ENCODE measurements at places on chromosomes 1 and 21.

DNA sequence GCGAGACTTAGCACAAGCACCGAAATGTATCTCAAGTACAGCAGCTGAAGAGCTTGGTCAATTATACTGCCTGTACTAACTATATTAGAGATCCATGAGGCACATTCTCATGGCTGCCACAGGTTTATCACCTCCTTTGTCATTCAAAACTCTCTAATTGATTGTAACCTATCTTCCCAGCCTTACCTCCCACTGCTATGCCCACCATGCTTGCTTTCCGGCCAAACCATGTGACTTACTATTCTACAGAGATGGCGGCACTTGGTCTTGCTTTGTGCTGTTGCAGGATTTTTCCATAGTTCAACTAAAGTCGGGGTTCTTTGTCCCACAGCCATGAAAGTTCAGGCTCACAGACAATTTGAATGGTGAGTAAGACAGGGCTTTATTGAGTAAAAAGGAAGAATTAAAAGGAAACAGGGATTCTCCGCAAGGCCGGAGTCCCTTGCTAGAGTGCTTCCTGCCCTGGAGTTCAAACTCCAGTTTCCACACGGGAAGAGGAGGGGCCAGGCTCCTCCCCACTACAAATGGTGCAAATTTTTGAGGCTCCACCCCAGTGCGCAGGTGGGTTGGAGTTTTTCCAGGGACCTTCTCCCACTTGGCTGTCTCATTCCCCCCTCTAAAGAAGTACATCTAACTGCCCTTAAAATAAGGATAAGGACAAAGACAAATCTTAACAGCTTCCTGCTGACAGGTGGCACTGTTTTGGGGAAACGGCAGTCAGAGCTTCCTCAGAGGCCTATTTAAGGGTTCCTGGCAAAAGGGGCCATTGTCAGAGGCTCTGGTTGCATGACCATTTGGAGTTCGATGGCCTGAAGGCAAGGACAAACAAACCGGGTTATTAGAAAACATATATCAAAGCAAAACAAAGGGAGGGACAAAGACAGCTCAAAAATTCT, 28.7 kb downstream of the FMO2 start:
- DNase-seq = no peak

GRCh38 chr1:119732465-119733168, 20.9 kb downstream of the PHGDH start:
- no peak for DNase-seq

- no peak for DNase-seq
Observed at GRCh38 chr1:54284781-54285529, 85.0 kb downstream of the MRPL37 start.

- DNase-seq = no peak
Observed at GRCh38 chr1:90045853-90046563, 51.1 kb downstream of the ZNF326 start.

- DNase-seq = no peak
Observed at GRCh38 chr1:28755701-28756100, 19.0 kb downstream of the YTHDF2 start.

DNA sequence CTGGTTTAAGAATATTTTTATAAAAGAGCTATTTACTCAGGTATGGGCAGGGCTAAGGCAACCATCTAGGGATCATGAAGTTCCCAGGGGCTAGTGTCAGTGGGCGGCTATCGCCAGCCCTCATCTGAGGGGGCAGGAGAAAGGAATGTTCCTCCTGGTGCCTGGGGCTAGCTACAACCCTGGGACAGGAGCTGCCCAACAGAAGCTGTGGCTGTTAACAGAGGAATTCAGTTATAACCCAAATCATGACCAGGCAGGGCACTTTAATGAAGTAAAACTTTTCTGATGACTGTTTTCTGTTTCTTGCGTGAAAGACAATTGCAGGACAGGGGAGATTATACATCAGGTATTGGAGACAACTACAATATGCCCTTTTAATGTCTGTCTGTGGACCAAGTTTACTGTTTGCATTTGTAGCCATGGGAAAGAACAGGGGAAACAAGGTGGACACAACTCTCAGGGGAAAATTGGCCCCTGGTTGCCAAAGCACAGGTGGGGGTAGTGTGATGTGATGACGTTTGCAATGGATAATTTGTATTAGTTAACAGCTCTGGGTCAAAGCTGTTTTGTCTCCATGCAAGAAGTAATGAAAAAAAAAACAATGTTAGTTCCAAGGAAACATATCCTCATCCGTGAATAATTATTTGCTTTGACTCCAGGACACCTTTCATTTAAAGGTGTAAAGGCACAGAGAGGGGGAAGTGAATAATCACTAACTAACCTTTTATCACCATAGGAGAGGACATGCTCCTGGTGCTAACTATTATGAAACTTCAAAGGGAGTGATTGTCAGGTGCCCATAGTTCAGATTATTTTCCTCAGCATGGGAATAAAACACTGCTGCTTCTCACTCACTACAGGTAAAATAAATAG, 105.2 kb downstream of the TSEN15 start:
- DNase-seq = no peak

GRCh38 chr1:100215101-100215500, 34.5 kb downstream of the DBT start:
- no peak for DNase-seq

DNA sequence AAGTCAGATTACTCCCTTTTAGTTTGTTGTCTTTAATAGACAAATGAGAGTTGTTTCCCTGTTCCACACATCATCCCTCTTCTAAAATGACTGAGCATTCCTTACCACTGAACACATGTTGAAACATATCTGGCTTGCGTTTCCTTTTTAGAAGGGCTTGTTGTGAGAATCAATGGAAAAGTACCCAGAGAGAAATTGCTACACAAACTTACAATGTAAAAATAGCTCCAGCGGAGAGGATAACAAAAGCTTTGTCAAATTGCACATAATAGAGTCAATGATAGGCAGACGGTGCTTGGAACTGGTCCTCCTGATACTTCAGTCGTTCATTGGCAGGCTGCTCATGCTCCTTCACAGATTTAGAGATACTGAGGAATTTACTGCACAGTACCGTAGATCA, 123.9 kb downstream of the CYYR1 start:
- DNase-seq = no peak

GRCh38 chr1:96845464-96845863, 123.9 kb downstream of the PTBP2 start:
- DNase-seq = no peak

DNA sequence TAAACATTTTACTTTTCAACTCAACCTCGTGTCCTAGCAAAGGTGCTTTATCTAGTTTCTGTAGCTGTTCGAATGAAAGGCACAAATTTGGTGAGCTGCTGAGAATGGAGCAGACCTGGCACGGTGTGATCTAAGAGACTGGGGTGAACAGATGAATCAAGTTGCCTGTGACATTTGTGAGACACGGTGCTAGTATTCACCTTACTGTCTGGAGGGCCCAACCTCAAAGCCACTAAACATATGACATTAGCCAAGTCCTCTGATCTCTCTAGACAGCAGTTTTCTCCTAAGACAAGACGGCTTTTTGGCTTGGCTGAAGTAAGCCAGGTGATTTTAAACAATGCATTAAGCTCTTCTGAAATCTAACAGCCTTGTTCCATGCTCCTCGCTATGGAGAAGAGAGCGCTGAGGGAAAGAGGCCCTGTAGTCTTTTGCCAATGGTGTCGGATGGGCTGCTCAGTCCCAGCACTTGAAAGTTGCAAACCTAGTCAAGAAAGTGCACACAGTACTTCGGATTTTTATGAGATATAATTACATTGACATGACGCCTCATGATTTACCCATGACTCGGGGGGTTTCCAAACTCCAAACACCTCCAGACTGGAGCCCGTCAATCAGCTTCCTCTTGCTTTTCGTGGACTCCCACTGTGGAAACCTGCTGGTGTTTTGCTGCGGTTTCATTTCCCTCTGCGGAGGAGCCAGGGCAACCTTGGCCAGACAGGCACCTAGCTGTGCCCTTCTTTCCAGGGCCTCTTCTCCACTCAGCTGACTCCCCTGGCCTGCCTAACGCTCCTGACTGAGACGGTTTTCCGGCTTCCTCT, 794 bp upstream of the TOR3A start:
- DNase-seq = no peak

DNA sequence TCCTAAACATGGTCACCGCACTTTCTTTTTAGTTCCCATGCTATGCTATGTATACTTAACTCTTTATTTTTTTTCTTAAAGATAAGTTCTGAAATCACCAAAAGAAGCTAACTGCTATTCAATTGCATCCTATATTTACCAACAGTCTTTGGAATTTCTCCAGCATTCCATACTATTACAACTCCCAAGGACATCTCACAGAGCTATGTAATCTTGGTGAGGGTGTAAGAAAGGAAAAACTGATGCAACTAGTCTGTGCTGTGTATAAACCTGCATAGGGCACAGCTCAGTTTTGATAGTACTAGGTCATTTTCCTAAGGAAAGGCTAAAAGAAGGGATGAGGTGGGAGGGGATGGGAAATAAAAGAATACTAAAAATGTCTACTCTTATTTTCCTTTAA, 78.0 kb downstream of the PTPN14 start:
- no peak for DNase-seq

GRCh38 chr1:56845343-56845742, 9.3 kb upstream of the C8A start:
- no peak for DNase-seq

- no peak for DNase-seq
Observed at GRCh38 chr1:228414511-228415211, 2.0 kb downstream of the TRIM17 start.

DNA sequence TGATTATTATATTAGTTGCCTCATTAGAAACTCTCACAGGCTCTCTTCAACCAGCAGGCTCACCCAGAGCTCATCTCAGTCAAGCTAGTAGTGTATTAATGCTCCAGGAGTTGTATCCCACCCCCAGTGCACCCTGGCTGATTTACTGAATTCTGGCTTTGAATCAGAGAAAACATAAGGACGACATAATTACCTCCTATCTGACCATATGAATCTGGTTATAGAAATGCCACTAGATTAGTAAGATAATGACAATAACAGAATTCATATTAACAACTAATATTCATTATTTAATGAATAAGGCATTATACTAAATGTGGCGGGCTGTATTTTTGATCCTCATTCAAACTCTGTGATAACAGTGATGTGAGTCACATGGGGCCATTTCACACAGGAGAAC, 1066.7 kb downstream of the TTLL7 start:
- no peak for DNase-seq

GRCh38 chr1:61581251-61581650, 143.7 kb downstream of the TM2D1 start:
- DNase-seq = no peak

- DNase-seq = no peak
Observed at GRCh38 chr1:36909946-36910725, 124.2 kb downstream of the GRIK3 start.

GRCh38 chr1:115190540-115191170, 101.4 kb upstream of the TSPAN2 start:
- no peak for DNase-seq

GRCh38 chr1:64363111-64363510, 106.8 kb upstream of the CACHD1 start:
- DNase-seq = no peak

DNA sequence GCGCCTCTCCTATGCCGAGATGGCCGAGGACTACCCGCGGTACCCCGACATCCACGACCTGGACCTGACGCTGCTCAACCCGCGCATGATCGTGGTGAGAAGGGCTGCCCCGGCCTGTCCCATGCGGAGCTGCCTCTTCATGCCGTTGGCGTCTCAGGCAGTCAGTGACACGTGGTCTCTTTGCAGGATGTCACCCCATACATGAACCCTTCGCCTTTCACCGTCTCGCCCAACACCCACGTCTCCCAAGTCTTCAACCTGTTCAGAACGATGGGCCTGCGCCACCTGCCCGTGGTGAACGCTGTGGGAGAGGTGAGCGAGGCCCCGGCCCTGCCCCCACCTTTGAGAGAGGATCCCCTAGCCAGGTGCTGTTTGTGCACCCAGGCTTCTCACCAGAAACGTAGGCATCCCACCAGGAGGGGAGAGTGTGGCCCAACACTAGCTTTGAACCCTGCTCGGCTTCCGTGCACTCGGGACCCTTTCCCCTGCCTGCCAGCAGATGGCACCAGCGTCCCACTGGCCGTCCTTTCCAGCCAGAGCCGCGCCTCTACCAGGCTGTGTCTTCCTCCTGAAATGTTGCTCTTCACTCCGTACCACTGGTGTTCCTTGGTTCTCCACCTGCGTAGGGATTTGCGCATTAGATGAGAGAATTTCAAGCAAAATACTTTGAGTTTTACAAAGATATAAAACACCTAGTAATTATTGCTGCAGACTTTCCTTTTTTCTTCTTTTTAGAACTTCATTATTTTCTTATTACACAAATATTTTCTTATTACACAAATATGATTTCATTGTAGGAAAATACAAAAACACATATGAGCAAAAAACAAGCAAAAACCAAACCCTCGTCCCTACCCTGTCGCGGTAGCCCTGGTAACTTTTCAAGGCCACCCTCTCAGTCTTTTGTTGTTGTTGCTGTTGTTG, 9.0 kb downstream of the NPPA start:
- DNase-seq = peak; percentile 8

- no peak for DNase-seq
Observed at GRCh38 chr1:209755926-209756614, at the start of gene TRAF3IP3. TSS of gene TRAF3IP3 (plus strand) at chr1:209756053. CDS start at chr1:209760040, 3,987 bp downstream.

DNA sequence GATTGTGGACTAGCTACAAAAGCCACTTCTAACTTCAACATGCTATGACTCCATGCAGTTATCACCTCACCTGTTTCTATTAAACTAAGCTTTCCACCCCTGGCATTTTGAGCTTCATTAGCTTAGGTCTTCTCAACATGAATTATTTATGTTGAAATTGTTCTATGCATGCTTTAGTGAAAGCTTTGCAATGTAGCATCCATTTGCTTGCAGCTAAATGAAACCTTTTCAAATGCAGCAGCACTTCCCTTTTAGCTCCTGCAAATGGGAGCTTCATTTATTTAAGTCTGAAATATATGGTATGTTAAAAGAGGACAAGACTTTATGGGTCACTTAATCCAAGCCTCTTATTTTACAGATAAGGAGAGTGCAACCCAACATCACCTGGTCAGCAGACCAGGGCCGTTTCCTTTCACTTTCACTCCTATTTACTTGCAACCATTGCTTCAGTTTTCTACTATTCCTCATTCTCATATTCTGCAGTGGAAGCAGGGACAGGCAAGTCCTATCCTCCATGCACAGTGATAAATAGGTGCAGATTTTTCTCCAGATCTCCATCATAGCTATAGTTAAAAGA, 56.4 kb upstream of the SAMSN1 start:
- DNase-seq = no peak

DNA sequence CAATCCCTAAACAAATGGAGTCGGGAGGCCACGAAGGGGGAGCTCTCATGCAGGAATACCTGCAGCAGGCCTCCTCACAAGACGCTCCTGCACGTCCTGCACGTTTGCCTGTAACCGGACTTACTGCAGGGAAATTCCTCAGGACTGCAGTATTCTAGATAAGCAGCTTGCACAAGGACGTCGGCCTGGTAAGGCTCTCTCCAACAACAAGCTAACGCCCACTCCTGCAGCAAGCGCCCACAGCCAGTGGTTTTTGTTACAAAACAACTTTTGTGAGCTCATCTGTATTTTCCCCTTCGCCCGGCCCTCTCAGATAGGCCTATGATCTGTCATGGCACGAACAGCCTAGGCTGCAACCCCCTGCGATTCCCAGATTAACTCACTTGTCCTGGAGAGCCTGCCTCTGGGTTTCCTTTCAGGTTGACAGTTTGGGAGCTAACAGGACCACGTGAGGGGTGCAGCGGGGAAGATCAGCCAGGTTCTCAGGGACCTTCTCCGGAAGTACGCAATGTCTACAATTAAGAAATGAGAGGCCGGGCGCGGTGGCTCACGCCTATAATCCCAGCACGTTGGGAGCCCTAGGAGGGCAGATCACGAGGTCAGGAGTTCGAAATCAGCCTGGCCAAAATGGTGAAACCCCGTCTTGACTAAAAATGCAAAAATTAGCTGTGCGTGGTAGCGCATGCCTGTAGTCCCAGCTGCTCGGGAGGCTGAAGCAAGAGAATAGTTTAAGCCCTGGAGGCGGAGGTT, 921 bp upstream of the MIB2 start:
- no peak for DNase-seq

GRCh38 chr1:37009521-37009920, 24.8 kb downstream of the GRIK3 start:
- DNase-seq = no peak

All from LNCaP clone FGC (cell line).